ENCODE measurements at places on chromosomes 11 and 22. TPM values are rescaled to one million over a fixed set of nuclear protein-coding genes. Genes with fewer than 3 reads are reported as not detected.

Gene INS
- total RNA-seq: not detected

Gene THY1
- total RNA-seq: 1.8 TPM

Gene SLC22A25
- not detected for total RNA-seq

DNA sequence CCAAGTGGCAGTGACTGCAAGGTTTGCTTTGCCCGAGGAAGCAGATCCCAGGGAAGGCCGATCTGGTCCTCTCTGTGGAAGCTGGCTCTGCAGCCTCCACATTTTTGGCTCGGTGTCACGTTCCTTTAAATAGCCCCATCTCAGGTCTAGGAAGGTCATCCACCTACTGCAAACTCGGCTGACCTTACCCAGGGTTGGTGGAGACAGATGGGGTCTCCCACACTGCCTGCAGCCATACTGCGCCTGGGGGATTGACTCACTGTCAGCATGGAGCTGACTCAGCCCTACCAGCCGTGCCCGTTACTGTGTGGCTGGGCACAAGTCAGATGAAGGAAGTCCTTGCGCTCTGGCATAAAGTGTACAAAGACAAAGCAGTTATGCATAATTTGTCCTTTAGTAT, 16.9 kb downstream of the CDPF1 start:
- peaks cover 8% of the 10 kb centered on the region for H3K36me3 ChIP-seq
- no peak overlapping the region for H3K4me3 ChIP-seq
- DNase-seq: no peak
- no peaks in the 10 kb centered on the region for H3K4me1 ChIP-seq

GRCh38 chr22:49062155-49062801, 765.4 kb downstream of the BRD1 start:
- H3K4me1 ChIP-seq: no peaks in the 10 kb centered on the region
- DNase-seq: no peak
- H3K27me3 ChIP-seq: peaks cover 4% of the 10 kb centered on the region
- no peaks in the 10 kb centered on the region for H3K36me3 ChIP-seq
- no peak overlapping the region for H3K27ac ChIP-seq
- H3K4me3 ChIP-seq: no peak overlapping the region

DNA sequence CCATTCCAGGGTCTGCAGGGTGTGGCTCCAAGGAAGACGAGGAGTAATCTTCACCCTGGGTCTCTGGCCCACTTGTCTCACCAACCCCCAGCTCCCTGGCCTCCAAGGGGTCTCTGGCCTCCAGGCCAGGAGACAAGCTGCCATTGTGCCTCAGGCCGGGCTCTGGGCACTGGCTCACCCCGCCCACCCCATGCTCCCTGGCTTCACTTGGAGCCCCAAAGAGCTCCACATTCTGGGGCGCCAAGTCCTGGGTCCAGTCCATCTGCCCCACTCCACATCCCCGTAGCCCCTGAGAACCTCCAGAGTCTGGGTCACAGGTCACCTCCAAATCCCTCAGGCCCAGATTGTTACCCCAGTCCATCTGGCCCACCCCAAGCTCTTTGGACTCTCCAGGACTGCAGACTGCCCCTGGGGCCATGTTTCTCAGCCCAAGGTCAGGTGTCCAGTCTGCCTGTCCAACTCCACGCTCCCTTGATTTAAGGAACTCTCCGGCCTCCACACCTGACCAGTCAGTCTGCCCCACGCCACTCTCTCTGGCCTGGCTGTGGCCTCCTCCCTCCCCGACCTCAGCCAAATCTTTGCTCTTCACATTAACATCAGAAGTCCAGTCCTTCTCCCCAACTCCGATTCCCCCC, 16.2 kb downstream of the TNKS1BP1 start:
- peaks cover 14% of the 10 kb centered on the region for H3K4me1 ChIP-seq
- no peaks in the 10 kb centered on the region for H3K27me3 ChIP-seq
- H3K4me3 ChIP-seq: no peak overlapping the region
- DNase-seq: no peak
- H3K36me3 ChIP-seq: peaks cover 4% of the 10 kb centered on the region

DNA sequence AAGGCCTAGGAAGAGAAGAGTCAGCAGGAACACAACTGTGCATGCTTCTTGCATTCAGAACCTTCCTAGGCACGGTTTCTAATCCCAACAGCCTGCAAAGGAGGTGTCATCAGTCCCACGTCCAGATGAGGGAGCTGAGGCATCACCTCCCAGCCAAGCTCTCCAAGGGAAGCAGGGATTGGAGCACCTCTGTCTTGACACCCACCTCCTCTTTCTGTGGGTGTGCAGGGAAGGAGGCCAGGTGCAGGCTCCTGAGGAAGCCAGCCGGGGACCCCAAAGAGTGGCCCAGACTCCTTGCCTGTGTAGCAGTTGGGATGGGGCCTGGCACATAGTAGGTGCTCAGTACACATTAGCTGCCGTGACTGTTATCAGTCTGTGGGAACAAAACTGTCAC, 2.0 kb downstream of the PNPLA5 start:
- no peaks in the 10 kb centered on the region for H3K4me1 ChIP-seq
- peaks cover 28% of the 10 kb centered on the region for H3K27me3 ChIP-seq
- H3K27ac ChIP-seq: no peak overlapping the region
- no peaks in the 10 kb centered on the region for H3K36me3 ChIP-seq
- H3K4me3 ChIP-seq: no peak overlapping the region
- no peak for DNase-seq

GRCh38 chr11:18332302-18332701, 9.9 kb downstream of the GTF2H1 start:
- peaks cover 59% of the 10 kb centered on the region for H3K36me3 ChIP-seq
- peak; percentile 72 for DNase-seq
- H3K27me3 ChIP-seq: no peaks in the 10 kb centered on the region
- H3K27ac ChIP-seq: peak overlapping the region; percentile 79
- peak overlapping the region; percentile 62 for H3K4me3 ChIP-seq
- peaks cover 48% of the 10 kb centered on the region for H3K4me1 ChIP-seq

GRCh38 chr11:104199053-104199452, 35.1 kb upstream of the PDGFD start:
- no peaks in the 10 kb centered on the region for H3K36me3 ChIP-seq
- no peaks in the 10 kb centered on the region for H3K4me1 ChIP-seq
- no peak for DNase-seq
- no peak overlapping the region for H3K4me3 ChIP-seq
- H3K27ac ChIP-seq: no peak overlapping the region

GRCh38 chr11:5929571-5930368, 12.3 kb upstream of the OR56A3 start:
- H3K27me3 ChIP-seq: no peaks in the 10 kb centered on the region
- H3K27ac ChIP-seq: no peak overlapping the region
- no peaks in the 10 kb centered on the region for H3K4me1 ChIP-seq
- H3K36me3 ChIP-seq: no peaks in the 10 kb centered on the region
- no peak overlapping the region for H3K4me3 ChIP-seq
- peak; percentile 39 for DNase-seq

GRCh38 chr11:64764040-64764611, 4.4 kb upstream of the PYGM start:
- H3K4me1 ChIP-seq: peaks cover 74% of the 10 kb centered on the region
- H3K27me3 ChIP-seq: no peaks in the 10 kb centered on the region
- peak overlapping the region; percentile 72 for H3K4me3 ChIP-seq
- H3K36me3 ChIP-seq: peaks cover 69% of the 10 kb centered on the region

GRCh38 chr11:129815596-129816461, at the start of gene TMEM45B:
TMEM45B (plus strand) TSS chr11:129815848; CDS start chr11:129852483, 36,635 bp downstream.
- peaks cover 6% of the 10 kb centered on the region for H3K36me3 ChIP-seq
- peaks cover 29% of the 10 kb centered on the region for H3K4me1 ChIP-seq
- peak within 1 kb of the TSS; percentile 66 for H3K27ac ChIP-seq
- DNase-seq: peak; percentile 69
- H3K27me3 ChIP-seq: peaks cover 56% of the 10 kb centered on the region

DNA sequence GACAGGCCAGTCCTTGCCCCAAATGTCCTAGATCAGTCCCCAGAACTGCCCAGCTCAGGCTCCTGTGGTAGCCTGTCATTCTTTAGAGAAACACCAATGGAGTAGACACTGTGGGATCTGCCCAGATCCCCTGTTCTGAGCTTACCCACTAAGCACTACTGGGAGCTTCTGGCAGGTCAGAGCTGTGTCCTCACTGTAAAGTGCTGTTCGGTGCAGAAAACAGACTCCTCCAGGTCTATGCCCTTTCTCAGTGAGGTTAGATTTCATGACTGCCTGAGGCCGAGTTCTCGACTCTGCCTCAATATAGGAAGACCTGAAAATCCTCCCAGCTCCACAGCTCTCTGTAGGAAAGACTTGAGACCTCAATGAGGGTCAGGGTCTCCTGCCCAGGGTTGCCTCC, 67.5 kb upstream of the IGLL5 start:
- no peak for DNase-seq
- no peaks in the 10 kb centered on the region for H3K27me3 ChIP-seq
- H3K36me3 ChIP-seq: no peaks in the 10 kb centered on the region
- peak overlapping the region; percentile 77 for H3K4me3 ChIP-seq
- H3K4me1 ChIP-seq: peaks cover 83% of the 10 kb centered on the region

- H3K4me1 ChIP-seq: peaks cover 32% of the 10 kb centered on the region
- H3K36me3 ChIP-seq: peaks cover 10% of the 10 kb centered on the region
- peak overlapping the region; percentile 6 for H3K4me3 ChIP-seq
Observed at GRCh38 chr11:72326151-72326848, 82.3 kb upstream of the PHOX2A start.

- no peaks in the 10 kb centered on the region for H3K36me3 ChIP-seq
- peaks cover 9% of the 10 kb centered on the region for H3K27me3 ChIP-seq
- no peak overlapping the region for H3K4me3 ChIP-seq
Observed at GRCh38 chr22:35792506-35792905, 74.8 kb downstream of the APOL5 start.

DNA sequence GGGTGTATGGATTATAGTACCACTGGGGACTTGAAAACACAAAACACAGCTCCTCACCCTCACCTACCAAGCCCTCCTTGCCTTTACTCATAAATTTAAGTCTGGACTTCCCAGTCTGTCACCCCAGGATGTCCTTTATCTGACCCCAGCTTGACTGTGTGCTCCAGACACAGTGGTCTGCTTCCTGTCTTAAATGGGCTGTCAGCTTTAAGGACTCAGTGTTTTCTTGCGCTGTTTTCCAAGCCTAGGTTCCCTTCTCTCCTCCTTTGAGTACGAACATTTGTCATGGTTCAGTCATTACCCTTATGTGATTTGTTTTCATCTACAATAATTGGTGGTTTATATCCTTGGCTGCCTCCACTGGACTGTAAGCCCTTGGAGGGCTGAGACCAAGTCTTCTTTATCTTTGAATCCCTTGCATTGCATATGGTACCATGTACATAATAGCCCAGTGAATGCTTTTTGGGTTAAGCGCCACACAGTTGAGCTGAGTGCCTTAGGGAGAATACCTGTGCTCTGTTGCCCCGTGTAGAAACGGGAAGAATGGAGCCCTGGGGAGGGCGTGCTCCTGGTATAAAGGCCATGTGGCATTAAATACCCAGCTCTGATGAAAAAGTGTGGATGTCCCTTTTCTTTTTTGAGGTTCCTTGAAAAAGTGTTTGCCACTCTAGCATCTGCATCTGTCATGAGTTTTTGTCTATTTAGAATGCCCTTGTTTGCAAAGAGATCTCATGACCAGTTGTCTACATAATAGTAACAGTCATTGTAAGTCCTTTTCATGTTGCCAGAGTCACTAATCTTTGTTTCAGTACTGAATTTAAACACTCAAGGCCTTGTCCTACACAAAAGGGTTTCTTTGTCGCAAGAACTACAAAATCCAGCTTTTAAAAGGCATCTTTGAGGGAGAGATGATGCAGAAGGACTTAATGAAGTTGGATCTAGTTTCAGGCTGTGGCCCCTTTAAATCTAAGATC, 14.0 kb downstream of the PANX1 start:
- H3K4me3 ChIP-seq: no peak overlapping the region
- peaks cover 5% of the 10 kb centered on the region for H3K36me3 ChIP-seq
- DNase-seq: no peak
- H3K27ac ChIP-seq: no peak overlapping the region

- H3K4me1 ChIP-seq: peaks cover 9% of the 10 kb centered on the region
- no peaks in the 10 kb centered on the region for H3K36me3 ChIP-seq
- no peak overlapping the region for H3K4me3 ChIP-seq
- no peak overlapping the region for H3K27ac ChIP-seq
Observed at GRCh38 chr11:75656044-75656727, 12.7 kb downstream of the MAP6 start.

- H3K27me3 ChIP-seq: no peaks in the 10 kb centered on the region
- DNase-seq: no peak
- H3K27ac ChIP-seq: no peak overlapping the region
- peaks cover 10% of the 10 kb centered on the region for H3K36me3 ChIP-seq
- peaks cover 31% of the 10 kb centered on the region for H3K4me1 ChIP-seq
- H3K4me3 ChIP-seq: no peak overlapping the region
Observed at GRCh38 chr11:108853151-108853550, 188.3 kb downstream of the DDX10 start.

DNA sequence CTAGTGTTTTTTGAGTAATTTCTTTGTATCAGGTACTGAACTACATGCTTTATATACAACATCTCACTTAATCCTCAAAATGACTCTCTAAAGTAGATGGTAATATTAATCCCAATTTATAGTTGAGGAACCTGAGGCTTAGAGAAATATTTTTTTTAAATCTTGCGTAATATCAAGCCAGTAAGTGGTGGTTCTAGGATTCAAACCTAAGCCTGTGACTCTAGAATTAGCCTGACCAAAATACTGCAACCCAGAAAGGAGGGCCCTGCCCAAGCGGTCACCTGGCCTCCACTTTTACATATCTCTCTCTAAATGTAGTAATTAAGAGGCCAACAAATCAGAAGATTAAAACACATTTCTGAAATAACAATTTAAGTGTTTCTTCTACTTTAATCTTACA, 28.6 kb downstream of the SLC36A4 start:
- peaks cover 9% of the 10 kb centered on the region for H3K4me1 ChIP-seq
- H3K27me3 ChIP-seq: no peaks in the 10 kb centered on the region
- peaks cover 14% of the 10 kb centered on the region for H3K36me3 ChIP-seq
- no peak overlapping the region for H3K27ac ChIP-seq

DNA sequence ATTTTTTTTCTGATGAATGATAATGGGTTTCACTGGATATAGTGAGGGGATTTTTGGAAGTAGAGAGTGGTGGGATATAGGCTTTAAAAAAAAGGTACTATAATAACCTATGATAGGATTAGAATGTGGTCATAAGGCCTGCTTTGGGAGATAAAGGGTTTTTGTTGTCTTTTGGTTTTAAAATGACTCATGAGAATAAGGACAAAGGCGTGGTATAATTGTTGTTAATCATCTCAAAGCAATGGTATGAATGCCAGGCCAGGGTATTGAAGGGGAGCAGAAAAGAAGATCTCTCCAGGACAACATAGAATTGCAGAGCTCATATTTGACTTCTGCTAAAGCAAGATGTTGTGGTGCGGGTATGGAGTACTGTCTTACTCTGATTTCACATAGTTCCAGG, 579.4 kb downstream of the JRKL start:
- no peak for DNase-seq
- no peaks in the 10 kb centered on the region for H3K36me3 ChIP-seq
- H3K4me1 ChIP-seq: no peaks in the 10 kb centered on the region
